Hematopoietic multipotent progenitor cell treated with erythropoietin and hydrocortisone succinate and interleukin-3 and kit ligand, for 4 days (in vitro differentiated cells): ENCODE measurements at places on chromosomes 3 and 15.

- no peak for DNase-seq
These were observed 74.7 kb upstream of the ROBO2 start for GRCh38 chr3:76965122-76965725.

DNA sequence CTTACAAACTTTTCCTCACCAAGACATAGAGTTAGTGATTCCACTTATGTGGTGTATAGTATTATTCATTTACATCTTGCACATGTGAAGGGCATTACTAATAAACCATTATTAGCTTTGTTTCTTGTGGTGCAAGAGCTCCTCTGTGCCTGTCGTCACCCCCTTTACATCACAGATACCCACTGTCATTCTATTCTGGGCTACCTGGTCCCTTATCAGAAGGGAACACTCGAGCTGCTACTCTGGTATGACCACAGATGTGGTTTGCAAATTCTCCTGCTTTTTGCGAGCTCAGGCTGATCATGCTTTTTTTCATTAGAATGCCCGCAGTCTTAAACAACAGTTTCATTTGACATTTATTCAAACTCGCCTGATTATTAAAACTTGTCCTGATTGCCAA lies 13.9 kb upstream of the SENP2 start:
- peak; percentile 95 for DNase-seq

- no peak for DNase-seq
These were observed 10.9 kb upstream of the PIGZ start for GRCh38 chr3:196979545-196979944.

DNA sequence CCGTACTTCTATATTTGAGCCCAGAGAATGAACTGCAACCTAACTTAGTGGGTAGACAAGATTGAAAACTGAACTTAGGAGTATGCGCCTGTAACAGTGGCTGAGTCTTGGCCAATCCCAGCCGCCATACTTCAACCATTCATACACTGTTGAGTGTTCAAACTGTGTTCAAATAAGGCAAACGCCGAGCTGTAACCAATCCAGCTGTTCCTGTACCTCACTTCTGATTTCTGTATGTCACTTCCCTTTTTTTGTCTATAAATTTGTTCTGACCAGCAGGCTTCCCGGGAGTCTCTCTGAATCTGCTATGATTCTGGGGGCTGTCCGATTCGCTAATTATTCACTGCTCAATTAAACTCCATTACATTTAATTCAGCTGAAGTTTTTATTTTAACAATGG lies 58.6 kb upstream of the TPM1 start:
- DNase-seq = peak; percentile 10

- DNase-seq = no peak
These were observed 63.1 kb downstream of the B3GALNT1 start for GRCh38 chr3:161042023-161042501.

DNA sequence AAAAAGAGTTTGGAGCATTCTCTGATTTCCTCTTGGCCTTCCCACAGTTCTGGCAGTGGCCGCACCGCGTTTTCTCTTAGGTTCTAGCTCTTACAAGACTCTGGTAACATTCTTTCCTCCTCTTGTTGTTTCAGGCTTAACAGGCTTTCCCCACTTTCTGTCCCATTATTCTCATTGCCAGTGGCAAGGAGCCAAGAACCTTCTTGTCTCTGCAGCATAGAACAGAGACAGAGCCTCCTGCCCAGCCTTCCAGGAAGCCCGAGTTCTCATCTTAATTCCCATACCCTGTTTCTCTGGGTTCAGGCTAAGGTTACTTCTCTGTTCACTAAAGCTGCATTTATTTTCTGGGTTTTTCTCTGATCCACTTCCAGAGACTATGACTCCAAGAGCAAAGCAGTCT lies 61.1 kb downstream of the DUT start:
- DNase-seq = no peak

- DNase-seq = peak; percentile 61
These were observed 1.0 kb downstream of the CPNE9 start for GRCh38 chr3:9704347-9705322.

DNA sequence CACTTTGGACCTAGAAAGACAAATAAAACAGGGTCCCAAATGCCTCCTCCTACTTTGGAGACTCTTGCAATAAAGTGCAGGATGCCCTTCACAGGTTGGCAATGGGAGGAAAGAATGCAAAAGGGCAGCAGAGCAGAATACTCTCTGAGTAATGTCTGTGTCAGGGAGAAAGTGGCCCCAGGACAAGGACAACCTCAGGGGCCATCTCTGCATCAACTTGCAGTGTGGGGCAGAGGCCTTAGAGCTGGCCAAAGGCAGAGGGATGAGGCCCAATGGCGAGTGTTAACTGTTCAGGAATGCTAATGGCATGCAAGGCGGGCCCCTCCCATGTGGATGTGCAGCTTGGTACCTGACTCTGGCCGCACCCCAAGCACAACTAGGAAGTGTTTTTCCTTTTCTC lies 8.4 kb downstream of the UPK1B start:
- DNase-seq = no peak

DNA sequence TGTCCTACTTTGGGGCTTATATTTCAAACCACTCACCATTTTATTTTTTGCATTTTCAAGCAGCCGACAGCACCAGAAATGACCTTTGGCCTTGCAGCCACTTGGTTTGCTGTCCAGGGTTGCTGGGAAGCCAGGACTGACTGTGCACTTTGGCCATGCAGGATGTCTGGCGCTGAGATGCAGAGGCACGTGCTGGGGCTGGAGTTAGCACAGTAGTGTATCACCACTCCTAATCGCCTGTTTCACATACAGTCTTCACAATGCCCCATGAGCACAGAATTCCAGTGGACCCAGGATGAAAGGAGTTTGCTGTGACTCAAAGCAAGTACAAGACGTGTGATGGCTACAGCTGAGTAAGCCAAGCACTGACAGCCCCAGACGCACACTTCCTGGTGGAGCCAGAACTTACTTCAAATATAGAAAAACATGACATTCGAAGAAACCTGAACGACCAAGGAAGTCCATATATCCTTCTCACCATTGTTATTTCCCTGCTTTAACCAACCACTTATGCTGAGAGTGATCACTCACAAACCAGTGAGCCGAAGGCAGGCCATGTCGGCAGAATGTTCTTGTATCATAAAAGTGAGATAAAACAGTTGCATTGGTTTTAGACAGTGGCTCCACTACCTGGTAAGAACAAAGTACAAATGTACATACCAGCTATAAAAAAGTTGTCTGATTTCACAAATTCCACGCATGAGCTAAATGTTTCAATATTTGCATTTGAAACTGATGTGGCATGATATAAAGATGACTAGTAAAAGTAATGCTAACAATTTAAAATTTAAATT lies 16.0 kb downstream of the OCA2 start:
- no peak for DNase-seq

DNA sequence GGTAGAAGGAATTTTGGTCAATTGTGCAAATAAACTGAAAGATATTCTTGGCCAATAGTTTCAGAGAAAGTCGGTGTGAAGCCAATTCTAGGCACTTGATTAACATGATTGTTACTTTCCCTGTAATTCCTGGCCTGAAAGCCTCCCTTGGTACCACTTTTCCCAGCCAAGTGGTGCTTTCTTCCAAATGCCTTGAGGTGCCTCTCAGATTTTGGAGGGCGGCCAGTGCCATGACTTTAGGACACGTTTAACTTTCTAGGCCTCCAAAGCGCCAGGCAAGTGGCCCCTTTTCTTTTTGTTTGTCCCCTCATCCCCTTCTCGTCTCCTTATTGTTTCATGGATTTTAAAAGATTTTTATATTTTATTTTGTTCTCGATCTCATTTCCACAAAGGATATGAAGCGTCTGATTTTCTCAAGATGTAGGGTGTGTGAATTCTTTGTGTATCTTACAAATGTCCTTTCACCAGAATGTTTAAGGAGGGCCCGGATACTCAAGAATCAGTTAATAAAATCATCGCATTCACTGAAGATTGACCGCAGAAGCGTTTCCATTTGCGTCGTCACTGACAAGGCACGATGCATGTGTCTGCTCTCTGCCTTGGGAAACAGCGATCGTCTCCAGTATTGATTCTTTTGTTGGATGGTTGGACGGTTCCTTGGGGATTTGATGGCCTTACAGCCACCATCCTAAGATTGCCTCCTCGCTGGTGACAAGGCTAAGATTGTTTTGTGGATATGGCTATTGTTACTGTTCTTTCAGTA lies 87.8 kb downstream of the ASB7 start:
- DNase-seq = no peak

DNA sequence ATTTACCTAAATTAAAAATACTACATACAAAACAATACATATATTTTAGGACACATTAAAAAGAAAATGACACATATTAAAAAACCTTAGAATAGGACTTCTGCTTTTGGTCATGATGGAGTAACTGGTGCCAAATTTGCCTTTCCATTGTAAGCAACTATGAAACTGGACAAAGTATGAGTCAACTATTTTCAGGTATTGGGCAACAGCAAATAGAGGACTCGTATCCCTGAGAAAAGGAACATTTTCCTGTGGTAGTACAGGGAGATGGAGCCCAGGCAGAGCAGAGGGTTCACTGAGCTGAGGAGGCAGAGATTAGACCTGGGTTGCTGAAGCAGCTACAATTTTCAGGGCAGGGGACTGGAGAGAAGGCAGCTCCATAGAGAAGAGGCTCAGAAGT lies 14.7 kb downstream of the CCR1 start:
- peak; percentile 25 for DNase-seq

DNA sequence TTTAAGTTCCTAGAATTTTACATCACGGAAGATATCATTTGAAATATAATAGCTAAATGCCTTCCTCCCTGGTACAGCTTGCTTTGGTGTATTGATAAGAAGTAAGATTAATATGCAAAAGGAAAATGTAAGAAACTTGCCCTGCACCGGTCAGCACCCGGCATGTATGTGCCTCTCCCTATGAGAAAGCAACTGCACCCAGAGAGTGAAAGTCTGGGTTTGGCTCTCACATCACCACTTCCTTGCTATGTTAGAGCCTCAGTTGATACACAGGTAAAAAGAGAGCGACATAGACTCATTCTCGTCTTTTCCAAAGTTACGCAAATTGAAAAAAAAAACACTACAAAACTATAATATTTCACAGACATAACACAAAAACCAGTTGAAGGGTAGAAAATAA lies 96.7 kb downstream of the FOXP1 start:
- no peak for DNase-seq

DNA sequence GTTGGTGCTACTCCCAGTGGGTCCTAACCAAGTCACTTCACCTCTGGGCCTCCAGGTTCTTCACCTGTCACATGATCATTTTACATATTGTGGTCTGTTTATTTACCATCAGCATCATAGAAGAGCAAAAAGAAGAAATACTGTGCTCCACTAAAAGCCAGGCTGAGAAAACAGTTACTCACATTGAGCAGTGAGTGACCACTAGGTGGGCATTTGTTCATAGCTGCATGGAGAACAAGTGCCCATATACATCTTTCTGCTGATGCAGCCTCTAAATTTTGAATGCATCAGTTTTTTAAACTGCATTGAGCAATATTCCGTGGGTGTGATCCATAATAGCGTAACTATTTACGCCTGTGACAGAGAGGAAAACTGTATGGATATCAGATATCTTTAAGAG lies 76.2 kb downstream of the DCUN1D1 start:
- DNase-seq = peak; percentile 25

- DNase-seq = no peak
These were observed 33.8 kb downstream of the MSL2 start for GRCh38 chr3:136162322-136162721.

- peak; percentile 8 for DNase-seq
These were observed 113.4 kb upstream of the LRRFIP2 start for GRCh38 chr3:37287776-37288175.

- DNase-seq = no peak
These were observed 1187.6 kb downstream of the SI start for GRCh38 chr3:163890661-163891060.

- peak; percentile 85 for DNase-seq
These were observed 5.0 kb downstream of the NUDT16 start for GRCh38 chr3:131386429-131387165.

GRCh38 chr15:83613714-83614113 lies 40.2 kb upstream of the ADAMTSL3 start:
- DNase-seq = no peak
